ENCODE measurements at places on chromosomes 2 and 18.

- DNase-seq, result no peak
Observed at GRCh38 chr2:12430407-12431133, 286.2 kb upstream of the TRIB2 start.

DNA sequence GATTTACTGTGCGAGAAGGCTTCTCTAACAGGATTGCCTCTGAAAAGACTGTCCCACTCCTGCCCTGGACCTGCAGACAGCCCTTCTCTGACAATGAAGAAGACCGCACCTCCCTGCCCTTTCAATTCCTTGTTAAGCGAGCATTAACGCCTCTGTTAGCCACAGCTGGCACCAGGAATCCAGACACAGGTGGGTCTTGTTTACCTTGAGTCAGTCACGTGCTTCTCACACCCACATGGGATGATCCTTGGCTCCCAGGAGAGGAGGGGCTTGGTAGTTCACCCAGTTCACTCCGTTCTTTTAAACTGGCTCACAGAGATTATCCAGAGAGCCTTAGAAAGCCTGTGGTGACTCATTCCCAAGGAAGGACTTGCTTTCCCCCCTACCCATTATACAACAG, 410.5 kb upstream of the MEIS1 start:
- DNase-seq, result peak; percentile 18

- DNase-seq, result no peak
Observed at GRCh38 chr2:133937669-133938068, 316.2 kb upstream of the MGAT5 start.

DNA sequence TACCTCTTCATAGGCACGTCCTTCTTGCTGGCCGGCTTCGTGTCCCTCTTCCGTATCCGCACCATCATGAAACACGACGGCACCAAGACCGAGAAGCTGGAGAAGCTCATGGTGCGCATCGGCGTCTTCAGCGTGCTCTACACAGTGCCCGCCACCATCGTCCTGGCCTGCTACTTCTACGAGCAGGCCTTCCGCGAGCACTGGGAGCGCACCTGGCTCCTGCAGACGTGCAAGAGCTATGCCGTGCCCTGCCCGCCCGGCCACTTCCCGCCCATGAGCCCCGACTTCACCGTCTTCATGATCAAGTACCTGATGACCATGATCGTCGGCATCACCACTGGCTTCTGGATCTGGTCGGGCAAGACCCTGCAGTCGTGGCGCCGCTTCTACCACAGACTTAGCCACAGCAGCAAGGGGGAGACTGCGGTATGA, 2.3 kb downstream of the FZD7 start:
- DNase-seq, result no peak

Measured in NCI-H774 (cell line).